ENCODE measurements at places on chromosomes 16 and 17. TPM values are rescaled to one million over a fixed set of nuclear protein-coding genes. Genes with fewer than 3 reads are reported as not detected.

GRCh38 chr16:58018803-58019202 lies 6.8 kb upstream of the MMP15 start:
- DNase-seq = no peak

GRCh38 chr17:34024386-34024785 lies 230.7 kb upstream of the CCL2 start:
- no peak for DNase-seq

DNA sequence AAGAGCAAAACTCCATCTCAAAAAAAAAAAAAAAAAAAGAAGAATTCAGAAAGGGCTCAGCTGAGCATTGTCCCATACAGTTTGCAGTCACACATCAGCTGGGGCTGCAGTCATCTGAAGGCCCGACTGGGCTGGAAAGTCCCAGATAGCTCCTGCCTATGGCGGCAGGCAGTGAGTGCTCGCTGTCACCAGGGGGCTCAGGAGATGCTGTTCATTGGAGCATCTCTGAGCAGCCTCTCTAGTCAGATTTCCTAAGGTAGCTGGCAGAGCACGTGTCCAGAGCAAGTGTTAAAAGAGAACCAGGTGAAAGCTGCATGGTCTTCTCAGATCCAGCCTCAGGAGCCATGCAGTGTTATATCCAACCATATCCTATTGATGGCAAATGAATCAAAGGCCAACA lies 75.8 kb downstream of the WSCD1 start:
- DNase-seq = no peak

SSTR5 gene
- 0.06 TPM for polyA plus RNA-seq

DNA sequence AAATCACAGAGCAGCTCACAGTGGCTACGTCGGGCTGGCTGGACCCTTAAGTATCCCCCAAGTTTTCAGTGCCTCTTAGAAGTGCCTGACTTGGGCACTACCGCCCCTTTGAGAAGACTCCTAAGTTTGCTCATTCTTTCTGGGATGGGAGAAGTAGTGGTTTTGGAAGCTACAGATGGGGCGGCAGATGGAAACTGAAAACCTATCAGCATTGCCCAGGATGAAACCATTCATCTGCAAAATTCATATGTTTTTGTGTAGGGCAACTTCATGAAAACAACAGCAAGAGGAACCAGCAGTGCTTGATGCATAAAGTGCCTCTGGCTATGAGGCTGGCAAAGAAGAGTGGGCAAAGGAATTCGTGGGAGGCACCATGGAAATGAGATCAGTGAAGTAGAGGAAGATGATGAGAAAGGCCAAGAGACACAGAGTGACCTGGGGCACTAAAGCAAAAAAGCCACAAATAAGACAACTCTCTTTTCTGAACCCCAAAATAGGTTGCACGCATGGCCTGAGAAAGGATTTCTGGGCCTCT lies 277.1 kb downstream of the XYLT1 start:
- DNase-seq = no peak

GRCh38 chr17:57905875-57906455 lies 49.2 kb downstream of the CUEDC1 start:
- DNase-seq = no peak

GRCh38 chr17:10875984-10876555 lies 38.2 kb upstream of the PIRT start:
- DNase-seq = peak; percentile 57

TNFRSF13B gene
- not detected for polyA plus RNA-seq

DNA sequence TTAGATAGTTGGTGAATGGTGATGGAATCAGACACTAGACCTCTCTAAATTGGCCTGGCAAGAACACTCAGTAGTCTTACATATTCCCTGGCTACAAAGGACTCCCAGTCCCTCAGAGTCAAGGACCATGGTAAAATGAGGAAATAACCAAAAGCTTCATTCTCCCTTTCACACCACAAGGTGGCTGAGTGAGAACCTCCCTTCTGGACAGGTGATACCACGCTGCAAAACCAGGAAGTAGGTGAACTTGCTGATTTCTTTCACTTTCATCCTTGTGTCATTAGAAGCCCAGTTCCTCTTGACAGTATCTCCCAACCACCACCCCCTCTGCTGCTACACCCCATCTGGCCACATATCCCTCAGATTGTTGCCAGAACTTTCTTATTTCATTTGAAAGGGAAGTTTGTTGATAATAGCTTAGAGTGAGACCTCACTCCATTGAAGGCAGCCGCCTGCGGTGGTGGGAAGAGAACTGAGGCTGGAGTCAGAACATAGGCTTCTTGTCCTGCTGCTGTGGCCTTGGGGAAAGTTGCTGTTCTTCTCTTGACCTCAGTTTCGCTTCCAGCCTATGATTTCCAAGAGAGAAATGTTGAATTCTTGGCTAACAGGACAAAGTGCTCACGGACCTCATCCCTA lies 290.6 kb upstream of the CCL2 start:
- DNase-seq = no peak

SP2 gene
- 10.5 TPM for polyA plus RNA-seq

KRT26 gene
- not detected for polyA plus RNA-seq

TBC1D26 gene
- polyA plus RNA-seq = 0.18 TPM

GRCh38 chr17:57317079-57317478 lies 60.8 kb downstream of the MSI2 start:
- DNase-seq = no peak

DNA sequence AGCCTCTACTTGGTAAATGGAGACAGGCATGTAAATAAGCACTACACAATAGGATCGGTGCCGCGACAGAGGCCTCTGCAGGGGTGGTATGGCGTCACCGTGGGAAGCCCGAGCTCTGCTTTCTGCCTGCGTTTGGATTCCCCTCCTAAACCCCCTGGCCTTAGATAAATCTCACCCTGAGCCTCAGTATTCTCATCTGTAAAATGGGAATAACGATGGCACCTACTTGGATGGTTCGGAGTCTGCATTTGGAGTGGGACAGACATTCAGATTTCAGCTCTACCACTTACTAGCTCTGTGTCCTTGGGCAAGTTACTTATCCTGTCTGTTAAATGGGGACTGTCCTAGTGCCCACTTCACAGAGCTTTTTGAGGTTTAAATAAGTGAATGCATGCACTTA lies 42.8 kb upstream of the TNRC6A start:
- no peak for DNase-seq

FLYWCH2 gene
- polyA plus RNA-seq = 40.1 TPM

TEKT3 gene
- not detected for polyA plus RNA-seq

KRT36 gene
- not detected for polyA plus RNA-seq

DNA sequence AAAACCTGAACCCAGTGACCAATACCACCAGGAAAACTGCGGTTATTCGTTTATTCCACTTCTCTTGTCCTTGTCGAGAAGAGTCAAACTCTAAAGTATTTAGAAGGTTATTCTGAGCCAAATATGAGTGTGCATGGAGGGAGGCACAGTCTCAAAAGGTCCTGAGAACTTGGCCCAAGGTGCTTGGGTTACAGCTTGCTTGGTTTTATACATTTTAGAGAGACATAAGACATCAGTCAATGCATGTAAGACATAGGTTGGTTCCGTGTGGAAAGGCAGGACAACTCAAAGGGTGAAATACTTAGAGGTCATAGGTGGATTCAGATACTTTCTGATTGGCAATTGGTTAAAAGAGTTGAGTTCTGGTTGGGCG lies 681 bp upstream of the TRAP1 start:
- DNase-seq = no peak

OR2C1 gene
- polyA plus RNA-seq = not detected

NPB gene
- 0.38 TPM for polyA plus RNA-seq

GRCh38 chr16:29765167-29766032 lies 12.7 kb upstream of the ZG16 start:
- DNase-seq = no peak

MAF gene
- polyA plus RNA-seq = 0.22 TPM

PNPO gene
- polyA plus RNA-seq = 29.8 TPM

- DNase-seq = no peak
Measured at GRCh38 chr16:85759136-85759535, 8.2 kb upstream of the C16orf74 start.
